ENCODE measurements at places on chromosomes 16 and 17.

- peak; percentile 84 for DNase-seq
These were observed at the start of gene PIEZO1 for GRCh38 chr16:88785106-88785924. PIEZO1 (minus strand) TSS chr16:88785220; CDS start chr16:88784964, 256 bp downstream.

DNA sequence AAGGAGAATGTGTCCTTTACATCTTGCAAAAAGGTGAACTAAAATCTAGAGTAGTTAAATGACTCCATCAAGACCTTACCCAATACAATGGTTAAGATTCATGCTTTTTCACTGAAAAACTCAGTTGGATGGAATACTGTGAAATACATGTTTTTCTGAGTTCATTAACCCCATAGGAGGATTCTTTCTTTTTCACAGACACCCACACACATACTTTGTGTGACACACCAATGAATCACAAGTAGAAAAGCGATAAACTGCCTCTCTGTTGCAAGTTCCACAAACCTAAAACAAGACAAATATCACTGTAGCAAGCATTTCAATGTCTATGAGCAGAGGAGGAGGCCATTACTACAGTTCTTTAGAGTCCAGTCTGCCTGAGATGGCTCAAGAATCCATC, 258.8 kb upstream of the CDH5 start:
- no peak for DNase-seq

- DNase-seq: no peak
These were observed 92.3 kb upstream of the FAM20A start for GRCh38 chr17:68693466-68693865.

DNA sequence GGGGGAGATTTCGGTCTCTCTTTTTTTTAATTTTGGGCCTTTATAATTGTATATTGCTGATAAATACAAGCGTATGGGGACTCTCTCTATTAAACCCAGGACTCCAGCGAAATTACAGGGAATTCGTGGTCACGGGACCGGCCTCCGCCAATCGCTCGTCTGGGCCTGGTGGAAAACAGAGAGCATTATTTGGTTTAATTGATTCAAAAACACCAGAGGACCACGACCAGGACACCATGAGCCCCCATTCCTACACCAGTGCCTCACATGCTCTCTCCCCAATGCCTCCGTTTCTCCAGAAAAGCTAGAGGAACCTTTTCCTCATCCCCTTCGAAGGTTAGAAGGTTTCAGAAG, at the start of gene HOXB2:
Gene HOXB2 (minus strand): TSS at position 88 of the 354 bp plus-strand sequence. CDS start 198 bp downstream, outside the sequence.
- DNase-seq: no peak

GRCh38 chr16:76940251-76940650, 250.7 kb upstream of the MON1B start:
- no peak for DNase-seq

GRCh38 chr16:57566436-57566835, 24.0 kb downstream of the ADGRG5 start:
- no peak for DNase-seq

GRCh38 chr16:89861648-89862047, 11.7 kb upstream of the TCF25 start:
- no peak for DNase-seq

All from activated CD8-positive, alpha-beta memory T cell treated with anti-CD3 and anti-CD28 coated beads, Interleukin-2, amount 10 ng/mL, durations not matched to agents 7 days and 5 days (primary cell).